ENCODE measurements at places on chromosomes 11 and 22.

GRCh38 chr11:82557274-82557673 lies 176.4 kb downstream of the FAM181B start:
- no peak for DNase-seq

DNA sequence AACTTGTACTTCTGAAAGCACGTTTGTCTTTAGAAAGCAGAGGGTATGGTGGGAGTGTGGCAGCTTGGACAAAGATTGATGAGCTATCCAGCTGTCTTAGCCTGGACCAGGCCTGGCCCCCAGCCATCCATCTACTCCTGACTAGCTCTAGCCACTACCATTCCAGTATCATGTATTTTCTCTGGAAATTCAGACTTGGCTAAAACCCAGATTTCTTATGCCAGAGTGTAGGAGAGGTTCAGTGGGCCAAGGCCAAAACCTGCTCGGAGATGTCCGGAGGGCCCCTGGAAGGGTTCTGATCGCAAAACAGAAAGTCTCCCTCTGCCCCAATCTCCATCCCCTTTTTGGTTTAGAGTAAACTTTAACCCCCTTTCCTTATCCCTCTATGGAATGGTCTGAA lies 24.8 kb upstream of the MTCH2 start:
- DNase-seq: no peak

DNA sequence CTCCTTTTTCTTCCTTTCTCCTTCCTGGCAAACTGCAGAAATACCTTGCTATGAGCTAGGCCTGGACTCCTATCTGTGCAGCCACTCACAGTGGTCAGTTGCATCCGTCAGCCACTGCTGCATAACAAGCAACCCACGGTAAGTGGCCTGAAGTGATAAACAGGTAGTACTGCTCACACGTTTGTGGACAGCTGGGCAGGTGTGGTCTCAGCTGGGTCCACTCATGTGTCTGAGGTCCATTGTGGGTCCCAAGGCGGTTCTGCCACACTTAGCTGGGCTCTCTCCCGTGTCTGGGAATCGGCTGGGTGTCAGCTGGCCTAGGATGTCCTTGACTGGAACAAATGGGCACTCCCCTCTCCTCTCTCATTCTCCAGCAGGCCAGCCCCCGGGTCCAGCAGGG lies 109.3 kb downstream of the BRD1 start:
- no peak for DNase-seq

- DNase-seq: no peak
Measured at GRCh38 chr11:63459586-63459985, 31.4 kb downstream of the PLAAT5 start.

GRCh38 chr11:3192511-3193372 lies 25.9 kb downstream of the MRGPRG start:
- DNase-seq: no peak

DNA sequence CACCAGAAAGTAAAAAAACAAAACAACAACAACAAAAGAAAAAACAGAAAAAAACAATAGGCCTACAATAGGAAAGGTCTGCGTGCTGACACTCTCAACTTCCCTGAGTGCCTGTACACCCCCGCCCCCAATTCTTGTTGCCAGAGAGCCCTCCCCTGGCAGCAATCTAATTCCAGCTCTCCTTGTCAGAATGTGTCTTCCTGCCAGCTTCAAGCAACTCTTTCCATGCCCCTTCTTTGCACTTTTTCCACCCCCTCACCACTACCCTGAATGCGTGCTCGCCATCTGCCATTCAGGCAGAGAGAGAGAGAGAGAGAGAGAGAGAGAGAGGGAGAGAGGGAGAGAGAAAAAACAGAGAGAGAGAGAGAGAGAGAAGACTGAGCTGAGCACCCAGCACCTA lies 245.0 kb downstream of the KIRREL3 start:
- no peak for DNase-seq

- no peak for DNase-seq
Measured at GRCh38 chr11:67627812-67628624, 1.7 kb downstream of the NUDT8 start.

DNA sequence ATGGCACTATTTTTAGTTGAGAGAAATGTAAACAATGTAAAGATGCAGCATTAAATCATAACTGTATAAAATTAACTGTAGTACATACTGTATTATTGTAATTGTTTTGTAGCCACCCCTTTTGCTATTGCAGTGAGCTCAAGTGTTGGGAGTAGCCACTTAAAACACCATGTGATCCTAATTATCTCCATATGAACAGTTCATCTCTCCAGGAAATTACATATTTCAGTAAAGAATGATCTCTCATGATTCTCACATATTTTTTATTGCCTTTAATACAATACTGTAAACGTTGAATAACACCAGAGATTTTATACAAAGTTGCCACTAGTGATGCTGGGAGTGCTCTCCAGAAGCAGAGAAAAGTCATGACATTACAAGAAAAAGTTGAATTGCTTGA lies 1768.6 kb downstream of the LRRC4C start:
- no peak for DNase-seq

DNA sequence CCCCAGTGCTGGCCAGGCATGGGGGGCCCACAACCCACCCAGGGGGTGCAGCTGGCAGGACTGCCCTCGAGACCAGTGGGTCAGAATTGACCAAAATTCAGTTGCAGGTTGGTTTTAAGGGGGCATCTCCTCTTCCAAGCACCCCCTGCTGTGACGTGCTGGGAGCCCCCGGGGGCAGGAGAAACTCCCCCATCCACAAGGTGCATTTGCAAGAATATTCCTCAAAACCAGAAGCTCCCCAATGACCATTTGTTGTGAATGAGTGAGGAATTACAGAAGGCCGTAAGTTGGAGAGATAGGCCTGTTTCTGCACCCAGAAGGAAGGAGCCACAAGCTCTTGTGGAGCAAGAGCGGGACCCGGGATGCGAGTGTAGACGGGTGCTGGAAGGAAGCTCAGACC lies 414.5 kb downstream of the BRD1 start:
- no peak for DNase-seq

Data from T follicular helper cell (primary cell).